ENCODE measurements at places on chromosomes 5 and 9. TPM values are rescaled to one million over a fixed set of nuclear protein-coding genes. Genes with fewer than 3 reads are reported as not detected.

GRCh38 chr9:133701981-133702797 is 36.0 kb downstream of the SARDH start:
- H3K4me3 ChIP-seq, result no peak overlapping the region
- no peaks in the 10 kb centered on the region for H3K36me3 ChIP-seq
- H3K27ac ChIP-seq, result no peak overlapping the region
- H3K4me1 ChIP-seq, result no peaks in the 10 kb centered on the region
- H3K27me3 ChIP-seq, result peaks cover 6% of the 10 kb centered on the region
- DNase-seq, result no peak

DNA sequence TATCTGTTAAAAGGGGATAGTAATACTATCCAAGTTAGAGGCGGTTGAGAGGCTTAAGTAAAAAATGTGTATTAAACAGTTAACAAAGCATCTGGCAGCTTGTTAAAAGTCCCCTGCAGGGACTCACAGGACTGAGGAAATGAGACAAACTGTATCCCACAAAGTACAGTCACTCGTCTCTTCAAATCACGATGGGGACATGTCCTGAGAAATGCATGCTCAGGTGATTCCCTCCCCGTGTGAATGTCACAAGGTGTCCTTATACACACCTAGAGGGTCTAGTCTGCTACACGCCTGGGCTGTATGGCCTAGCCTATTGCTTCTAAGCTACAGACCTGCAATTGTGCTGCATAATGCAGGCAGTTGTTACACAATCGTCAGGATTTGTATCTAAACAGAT is 237.0 kb downstream of the IRX2 start:
- H3K4me1 ChIP-seq, result no peaks in the 10 kb centered on the region
- no peaks in the 10 kb centered on the region for H3K36me3 ChIP-seq
- no peak overlapping the region for H3K27ac ChIP-seq

GRCh38 chr5:351084-351920 is 29.8 kb downstream of the AHRR start:
- no peak overlapping the region for H3K4me3 ChIP-seq
- H3K27me3 ChIP-seq, result no peaks in the 10 kb centered on the region
- H3K36me3 ChIP-seq, result no peaks in the 10 kb centered on the region
- no peaks in the 10 kb centered on the region for H3K4me1 ChIP-seq

GRCh38 chr5:33032271-33033070 is 321.4 kb downstream of the NPR3 start:
- H3K4me1 ChIP-seq, result no peaks in the 10 kb centered on the region
- H3K27me3 ChIP-seq, result no peaks in the 10 kb centered on the region
- no peaks in the 10 kb centered on the region for H3K36me3 ChIP-seq
- no peak overlapping the region for H3K4me3 ChIP-seq

- no peak overlapping the region for H3K4me3 ChIP-seq
- no peaks in the 10 kb centered on the region for H3K27me3 ChIP-seq
- H3K27ac ChIP-seq, result no peak overlapping the region
- no peak for DNase-seq
These were observed 417.7 kb upstream of the IRX4 start for GRCh38 chr5:2300421-2300820.

DNA sequence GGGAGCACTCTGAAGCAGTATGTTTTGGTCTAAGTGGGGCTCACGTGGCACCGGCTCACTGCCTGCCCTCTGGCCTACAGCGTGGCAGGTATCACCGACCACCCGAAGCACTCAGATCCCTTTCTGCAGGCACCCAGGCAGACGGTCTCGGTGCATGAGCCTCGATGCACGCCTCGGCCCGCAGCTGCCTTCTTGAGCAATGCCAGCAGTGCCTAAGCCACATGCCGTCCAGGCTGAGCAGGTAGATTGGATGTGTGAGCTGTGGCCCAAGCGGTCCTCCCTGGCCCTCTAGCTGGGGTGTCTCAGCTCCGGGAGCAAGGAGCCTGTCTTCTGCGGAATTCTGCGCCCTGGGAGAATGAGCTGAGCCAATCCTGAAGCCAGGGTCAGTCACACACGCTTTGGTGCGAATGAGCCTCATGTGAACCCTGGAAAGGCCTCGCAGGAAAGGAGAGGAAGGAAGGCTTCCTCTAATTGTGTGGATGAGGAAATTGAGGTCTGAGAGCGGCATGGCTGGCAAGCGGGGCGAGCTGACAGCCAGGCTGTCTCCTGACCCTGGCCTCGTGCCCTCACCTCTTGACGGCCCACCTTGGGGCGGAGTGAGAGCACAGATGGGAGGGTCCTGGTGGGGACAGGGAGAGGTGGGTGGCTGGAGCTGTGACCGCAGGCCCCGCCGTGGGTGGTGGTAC is 14.4 kb downstream of the RXRA start:
- no peaks in the 10 kb centered on the region for H3K27me3 ChIP-seq
- H3K4me1 ChIP-seq, result peaks cover 97% of the 10 kb centered on the region
- peak; percentile 57 for DNase-seq
- H3K4me3 ChIP-seq, result no peak overlapping the region
- H3K27ac ChIP-seq, result peak overlapping the region; percentile 22

DNA sequence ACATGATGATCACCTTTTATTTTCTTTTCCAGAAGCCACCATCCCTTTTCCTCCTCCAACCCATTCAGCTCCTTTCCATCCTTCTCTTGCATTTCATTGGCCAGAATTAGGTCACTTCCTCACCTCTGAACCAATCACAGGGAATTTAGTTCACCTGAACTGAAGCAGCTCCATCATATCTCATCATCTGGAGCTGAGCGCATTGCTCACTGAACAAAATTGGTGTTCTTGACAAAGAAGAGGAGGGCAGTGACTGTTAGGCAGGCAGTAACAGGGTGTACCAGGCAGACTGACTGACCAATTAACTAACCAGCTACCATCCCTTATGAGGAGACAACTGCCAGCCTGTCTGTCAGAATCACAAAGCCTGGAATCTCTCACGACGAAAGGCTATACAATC is 1.8 kb upstream of the ZNF354A start:
- H3K4me1 ChIP-seq, result no peaks in the 10 kb centered on the region
- no peaks in the 10 kb centered on the region for H3K36me3 ChIP-seq
- no peaks in the 10 kb centered on the region for H3K27me3 ChIP-seq
- no peak overlapping the region for H3K4me3 ChIP-seq

GRCh38 chr5:150559701-150560100 is 51.8 kb downstream of the NDST1 start:
- peaks cover 19% of the 10 kb centered on the region for H3K36me3 ChIP-seq
- no peak overlapping the region for H3K4me3 ChIP-seq
- no peaks in the 10 kb centered on the region for H3K27me3 ChIP-seq
- H3K4me1 ChIP-seq, result no peaks in the 10 kb centered on the region
- DNase-seq, result no peak
- H3K27ac ChIP-seq, result no peak overlapping the region

GRCh38 chr9:127049044-127049443 is 73.4 kb downstream of the ANGPTL2 start:
- H3K27ac ChIP-seq, result no peak overlapping the region
- peak; percentile 54 for DNase-seq
- no peak overlapping the region for H3K4me3 ChIP-seq

- no peak overlapping the region for H3K4me3 ChIP-seq
- H3K36me3 ChIP-seq, result no peaks in the 10 kb centered on the region
- no peak for DNase-seq
- no peaks in the 10 kb centered on the region for H3K27me3 ChIP-seq
These were observed 63.1 kb downstream of the GTF3C4 start for GRCh38 chr9:132733260-132733815.

- DNase-seq, result no peak
- H3K4me1 ChIP-seq, result no peaks in the 10 kb centered on the region
- H3K36me3 ChIP-seq, result peaks cover 11% of the 10 kb centered on the region
These were observed 109.8 kb downstream of the GALNT10 start for GRCh38 chr5:154300207-154300883.

DNA sequence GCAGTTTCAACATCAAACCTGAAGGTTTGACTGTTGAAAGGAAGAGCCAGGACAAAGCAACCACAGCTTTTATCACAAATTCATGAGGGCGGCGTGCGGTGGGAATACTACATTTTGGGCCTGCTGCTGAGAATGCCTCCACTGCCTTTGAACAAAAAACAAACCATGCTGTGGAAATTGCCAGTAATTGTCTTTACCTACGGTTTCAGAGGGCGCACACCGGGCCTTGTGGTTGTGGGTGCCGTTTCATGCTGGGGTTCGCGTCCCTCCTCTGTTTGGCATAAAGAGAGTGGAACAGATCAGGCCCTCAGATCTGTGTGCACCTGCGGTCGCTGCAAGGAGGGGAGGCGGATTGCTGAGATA is 27.6 kb upstream of the TCF7 start:
- H3K4me1 ChIP-seq, result no peaks in the 10 kb centered on the region
- H3K4me3 ChIP-seq, result no peak overlapping the region
- DNase-seq, result no peak
- H3K27me3 ChIP-seq, result no peaks in the 10 kb centered on the region
- H3K27ac ChIP-seq, result no peak overlapping the region

DNA sequence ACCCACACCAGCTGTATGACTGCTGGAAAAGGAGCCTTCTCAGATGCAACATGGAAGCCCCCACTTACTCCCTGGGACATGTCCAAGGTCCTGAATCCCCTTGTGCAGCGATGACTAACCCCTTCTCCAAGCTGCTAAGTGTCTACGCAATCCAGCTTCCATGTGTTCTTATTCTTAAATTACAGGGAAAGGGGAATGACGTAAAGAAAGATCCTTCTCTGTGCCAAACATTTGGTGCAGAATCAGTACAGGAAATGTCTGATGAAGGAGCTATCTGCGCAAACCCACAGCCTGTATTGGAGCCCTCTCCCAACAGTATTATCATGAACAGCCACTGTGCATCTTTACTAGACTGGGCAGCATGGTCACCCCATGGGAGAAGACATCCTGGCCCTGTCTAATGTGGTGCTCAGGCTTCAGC is 183.2 kb downstream of the FRMD3 start:
- H3K36me3 ChIP-seq, result no peaks in the 10 kb centered on the region
- no peaks in the 10 kb centered on the region for H3K4me1 ChIP-seq
- no peak for DNase-seq
- no peaks in the 10 kb centered on the region for H3K27me3 ChIP-seq
- no peak overlapping the region for H3K27ac ChIP-seq

DNA sequence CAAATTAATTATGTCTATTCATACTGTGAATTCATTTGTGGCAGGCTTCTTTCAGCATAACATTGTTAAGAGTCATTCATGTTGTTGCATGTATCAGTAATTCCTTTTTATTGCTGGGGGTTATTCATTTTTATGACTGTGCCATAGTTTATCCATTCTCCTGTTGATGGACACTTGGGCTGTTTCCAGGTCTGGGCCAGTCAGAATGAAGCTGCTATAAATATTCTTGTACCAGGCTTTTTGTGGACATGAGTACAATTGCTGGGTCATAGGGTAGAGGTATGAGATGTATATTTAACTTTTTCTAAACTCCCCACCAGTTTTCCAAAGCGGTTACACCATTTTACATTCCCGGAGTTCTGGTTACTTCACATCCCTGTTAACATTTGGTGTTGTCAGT is 13.6 kb downstream of the PRPF4 start:
- no peak for DNase-seq
- H3K4me1 ChIP-seq, result no peaks in the 10 kb centered on the region
- H3K27ac ChIP-seq, result no peak overlapping the region
- H3K27me3 ChIP-seq, result no peaks in the 10 kb centered on the region

DNA sequence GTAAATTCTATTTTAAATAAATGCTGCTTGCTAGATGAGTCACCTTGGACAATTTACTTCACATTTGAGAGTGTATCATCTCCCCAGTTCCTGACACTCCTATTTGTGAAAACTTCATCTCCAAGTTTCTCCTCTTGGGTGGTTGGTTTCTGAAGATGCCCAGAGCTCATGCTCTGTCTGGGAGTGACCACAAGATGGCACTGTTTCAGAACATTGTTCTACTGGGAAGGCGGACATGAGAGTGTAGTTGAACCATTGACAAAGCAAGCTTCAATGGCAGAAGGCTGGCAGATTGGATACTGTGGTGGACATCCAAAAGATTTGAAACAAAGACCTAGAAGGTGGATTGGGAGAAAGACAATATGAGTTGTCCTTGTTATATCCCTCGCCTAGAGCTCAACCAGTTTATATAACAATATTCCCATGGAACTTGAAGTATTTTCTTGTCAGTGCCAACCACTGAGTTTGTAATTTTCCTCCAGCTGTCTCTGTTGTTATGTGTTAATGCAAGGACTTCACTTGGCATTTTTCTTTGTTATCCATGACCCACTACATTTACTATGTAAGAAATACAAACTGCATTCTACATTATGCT is 234.3 kb upstream of the ANKH start:
- DNase-seq, result peak; percentile 43
- H3K4me1 ChIP-seq, result no peaks in the 10 kb centered on the region
- no peak overlapping the region for H3K4me3 ChIP-seq
- no peak overlapping the region for H3K27ac ChIP-seq
- no peaks in the 10 kb centered on the region for H3K27me3 ChIP-seq
- H3K36me3 ChIP-seq, result no peaks in the 10 kb centered on the region

DNA sequence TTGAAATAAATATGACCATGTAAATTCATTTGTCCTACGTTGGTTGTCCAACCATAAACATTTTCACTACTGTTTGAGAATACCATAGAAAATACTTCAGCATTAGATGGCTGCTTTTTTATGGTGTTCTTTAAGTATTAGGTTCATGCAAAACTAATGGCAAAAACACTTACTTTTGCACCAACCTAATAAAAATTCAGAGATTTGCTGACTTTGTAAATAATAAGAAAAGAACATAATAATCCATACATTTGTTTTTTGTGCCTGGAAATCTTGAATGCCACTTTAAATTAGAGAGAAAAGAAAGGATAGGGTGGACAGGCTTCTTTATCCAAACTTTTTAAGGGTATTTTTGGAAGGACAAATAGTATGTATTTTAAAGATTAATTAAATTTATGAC is 719.7 kb upstream of the TYRP1 start:
- no peaks in the 10 kb centered on the region for H3K36me3 ChIP-seq
- no peak for DNase-seq
- no peak overlapping the region for H3K4me3 ChIP-seq
- no peaks in the 10 kb centered on the region for H3K27me3 ChIP-seq

DNA sequence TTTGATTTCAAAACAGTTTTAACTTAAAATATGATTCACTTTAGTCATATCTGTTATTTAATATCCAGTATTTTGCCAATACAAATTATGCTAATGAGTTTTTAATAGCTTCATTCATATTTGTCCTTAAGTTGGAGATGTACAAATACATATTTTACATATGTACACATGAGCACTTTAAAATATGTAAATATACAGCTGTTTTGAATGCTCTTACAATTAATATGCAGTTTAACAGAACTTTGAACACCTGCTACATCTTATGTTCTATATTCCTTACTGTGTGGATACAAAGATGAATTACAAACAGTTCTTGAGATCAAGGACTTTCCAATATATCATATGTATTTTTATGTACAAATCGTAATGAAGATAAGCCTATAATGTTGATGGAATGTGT is 74.0 kb downstream of the CHSY3 start:
- no peak overlapping the region for H3K4me3 ChIP-seq
- no peak for DNase-seq
- H3K4me1 ChIP-seq, result no peaks in the 10 kb centered on the region
- H3K36me3 ChIP-seq, result no peaks in the 10 kb centered on the region
- H3K27ac ChIP-seq, result no peak overlapping the region

Gene SOX30
- polyA plus RNA-seq, result not detected

Gene ESM1
- 3.3 TPM for polyA plus RNA-seq

Gene CD180
- 1.3 TPM for polyA plus RNA-seq

Gene LCN1
- polyA plus RNA-seq, result not detected

Gene KCNV2
- not detected for polyA plus RNA-seq

Measured in adrenal gland (tissue), 19 donors.